ENCODE measurements at places on chromosomes 5 and 9. TPM values are rescaled to one million over a fixed set of nuclear protein-coding genes. Genes with fewer than 3 reads are reported as not detected.

Gene NUTM2G
- not detected for total RNA-seq

DNA sequence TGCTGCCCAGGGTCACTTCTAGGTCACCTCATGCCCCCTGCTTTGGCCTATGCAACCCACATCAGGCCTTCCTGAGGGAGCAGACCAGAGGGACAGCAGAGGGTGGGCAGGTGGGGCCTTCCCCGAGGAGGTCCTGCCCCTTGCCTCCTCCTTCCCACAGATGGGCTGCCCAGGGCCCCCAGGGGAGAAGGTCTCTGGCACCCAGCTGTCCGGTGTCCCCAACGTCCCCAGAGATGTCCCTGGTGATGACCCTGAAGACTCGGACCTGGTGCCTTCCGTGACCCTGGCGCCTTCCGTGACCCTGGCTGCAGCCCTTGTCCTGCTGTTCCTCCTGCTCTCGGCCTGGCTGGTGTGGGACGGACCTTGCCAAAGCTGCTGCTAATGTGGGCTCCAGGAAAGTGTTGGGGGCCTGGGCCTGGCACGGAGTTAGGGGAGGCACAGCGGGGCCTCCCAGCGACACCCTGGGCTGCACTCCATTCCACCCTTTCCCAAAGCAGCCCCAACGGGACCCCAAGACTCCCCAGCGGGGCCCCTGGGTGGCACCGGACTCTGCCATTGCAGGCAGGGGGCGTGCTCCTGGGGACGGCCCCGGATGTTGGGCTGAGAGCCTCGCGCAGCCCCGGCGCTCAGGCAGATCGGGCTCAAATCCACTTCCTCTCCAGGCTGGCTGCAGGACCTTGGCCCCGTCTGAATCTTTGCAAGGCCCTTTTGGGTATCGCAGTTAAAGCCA is 6.8 kb upstream of the SLC2A6 start:
- peaks cover 5% of the 10 kb centered on the region for H3K4me1 ChIP-seq
- H3K27ac ChIP-seq = peak overlapping the region; percentile 55
- peak; percentile 55 for DNase-seq
- no peaks in the 10 kb centered on the region for H3K27me3 ChIP-seq
- H3K4me3 ChIP-seq = peak overlapping the region; percentile 39

Gene MAP1B
- 0.09 TPM for total RNA-seq

DNA sequence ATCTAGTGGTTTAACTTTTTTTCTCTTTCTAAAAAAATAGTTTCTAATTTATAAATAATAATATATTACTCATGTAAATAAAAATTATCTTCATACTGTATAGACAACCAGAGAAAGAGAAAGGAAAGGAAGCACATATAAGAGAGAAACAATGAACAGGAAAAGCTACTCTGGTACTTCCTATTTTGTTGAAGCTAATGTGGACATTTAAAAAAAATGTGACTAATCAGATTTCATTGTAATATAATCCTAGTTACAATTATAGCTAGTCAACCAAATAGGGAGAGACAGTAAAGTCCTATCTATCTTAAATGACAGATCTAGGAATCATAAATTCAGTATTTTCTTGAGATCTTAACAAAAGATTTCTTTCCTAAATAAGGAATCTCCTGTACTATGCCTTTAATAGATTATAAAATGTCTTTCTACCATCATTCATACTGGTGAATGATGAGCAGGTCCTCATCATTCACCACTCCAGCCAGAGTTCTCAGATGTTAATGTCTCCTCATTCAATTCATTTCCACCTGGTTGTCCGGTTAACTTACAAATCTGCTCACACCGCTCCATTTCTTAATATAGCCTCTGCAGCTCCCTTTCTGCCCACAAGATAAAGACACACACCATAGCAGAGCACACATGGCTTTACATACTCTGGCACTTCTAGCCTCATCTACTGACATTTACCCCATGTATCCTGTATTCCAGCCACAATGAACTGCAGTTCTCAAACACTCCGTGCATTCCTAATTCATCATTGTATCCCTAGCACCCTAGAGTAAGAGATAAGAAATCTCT is 30.9 kb downstream of the ZFR start:
- H3K27ac ChIP-seq = no peak overlapping the region
- H3K36me3 ChIP-seq = peaks cover 43% of the 10 kb centered on the region
- H3K4me1 ChIP-seq = peaks cover 4% of the 10 kb centered on the region
- no peak for DNase-seq
- H3K27me3 ChIP-seq = no peaks in the 10 kb centered on the region

GRCh38 chr9:86751207-86751606 is 196.1 kb downstream of the GAS1 start:
- no peak overlapping the region for H3K4me3 ChIP-seq
- no peaks in the 10 kb centered on the region for H3K36me3 ChIP-seq
- no peaks in the 10 kb centered on the region for H3K4me1 ChIP-seq

Gene RAD23B
- total RNA-seq = 115 TPM

- H3K4me1 ChIP-seq = peaks cover 87% of the 10 kb centered on the region
- no peak for DNase-seq
- no peak overlapping the region for H3K4me3 ChIP-seq
- H3K36me3 ChIP-seq = peaks cover 36% of the 10 kb centered on the region
Measured at GRCh38 chr9:79578891-79579290, 7.1 kb downstream of the TLE4 start.

- no peak overlapping the region for H3K27ac ChIP-seq
- H3K27me3 ChIP-seq = peaks cover 6% of the 10 kb centered on the region
- no peak overlapping the region for H3K4me3 ChIP-seq
- peaks cover 7% of the 10 kb centered on the region for H3K4me1 ChIP-seq
- H3K36me3 ChIP-seq = no peaks in the 10 kb centered on the region
Measured at GRCh38 chr5:34843497-34843896, 4.5 kb downstream of the TTC23L start.

DNA sequence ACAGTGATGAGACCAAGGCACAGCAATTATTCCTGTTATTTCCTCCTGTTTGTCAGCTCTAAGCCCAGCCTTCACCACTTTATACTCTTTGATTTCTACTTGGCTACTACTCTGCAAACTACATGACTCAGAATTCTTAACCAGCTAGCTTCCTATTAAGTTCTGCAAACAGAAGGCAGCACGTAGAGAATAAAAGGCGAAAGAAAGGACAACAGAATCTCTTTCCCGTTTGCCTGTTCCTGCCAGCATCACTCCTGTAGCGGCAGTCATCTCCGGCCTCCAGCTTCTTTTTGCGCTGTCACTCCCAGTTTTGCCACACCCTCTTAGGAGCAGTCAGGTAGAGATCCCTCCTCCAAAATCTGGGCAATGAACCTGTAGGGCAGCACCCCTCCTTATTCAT is 29.9 kb downstream of the DPYSL3 start:
- no peak for DNase-seq
- H3K4me3 ChIP-seq = no peak overlapping the region
- H3K36me3 ChIP-seq = no peaks in the 10 kb centered on the region
- H3K27ac ChIP-seq = no peak overlapping the region
- peaks cover 10% of the 10 kb centered on the region for H3K27me3 ChIP-seq

Gene GARNL3
- total RNA-seq = 3.8 TPM

Measured in activated CD8-positive, alpha-beta T cell treated with anti-CD3 and anti-CD28 coated beads for 36 hours (primary cell).